ENCODE measurements at places on chromosomes 1 and 21.

DNA sequence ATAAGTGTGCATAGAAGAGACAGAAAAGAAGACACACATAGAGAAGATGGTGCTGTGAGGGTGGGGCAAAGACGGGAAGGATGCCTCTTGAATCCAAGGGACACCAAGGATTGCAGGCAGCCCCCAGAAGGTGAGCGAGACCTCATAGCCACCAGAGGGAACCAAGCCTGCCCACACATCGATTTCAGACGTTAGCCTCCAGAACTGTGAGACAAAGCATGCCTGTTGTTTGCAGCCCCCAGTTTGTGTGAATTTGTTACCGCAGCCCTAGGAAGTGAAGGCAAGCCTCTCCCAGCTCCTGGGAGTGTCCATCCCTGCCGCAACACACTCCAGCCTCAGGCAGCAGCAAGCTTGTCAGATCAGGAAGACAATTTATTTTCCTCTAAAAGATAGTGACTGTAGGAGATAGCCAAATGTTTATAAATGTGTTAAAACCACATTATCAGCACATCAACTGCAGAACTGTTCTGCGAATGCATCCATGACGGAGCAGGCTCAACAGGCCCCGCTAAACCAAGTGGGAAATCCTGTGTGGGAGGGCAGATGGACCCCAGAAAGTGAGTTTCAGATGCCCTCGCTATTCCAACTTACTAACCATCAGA, 543.3 kb downstream of the MATN1 start:
- DNase-seq: no peak

DNA sequence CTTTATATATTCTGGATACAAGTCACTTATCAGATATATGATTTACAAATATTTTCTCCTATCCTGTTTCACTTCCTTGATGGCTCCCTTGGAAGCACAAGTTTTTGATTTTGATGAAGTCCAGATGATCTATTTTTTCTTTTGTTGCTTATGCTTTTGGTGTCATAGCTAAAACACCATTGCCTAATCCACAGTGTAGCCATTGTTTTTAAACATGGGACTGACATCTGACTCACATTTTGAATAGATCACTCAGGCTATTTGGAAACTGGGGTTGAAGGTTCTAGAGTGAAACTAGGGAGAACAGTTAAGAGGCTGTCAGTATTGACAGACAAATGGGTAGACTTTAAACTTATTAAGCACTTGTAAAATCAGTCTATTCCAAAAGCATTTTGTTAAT, 16.6 kb downstream of the AK4 start:
- DNase-seq: no peak

DNA sequence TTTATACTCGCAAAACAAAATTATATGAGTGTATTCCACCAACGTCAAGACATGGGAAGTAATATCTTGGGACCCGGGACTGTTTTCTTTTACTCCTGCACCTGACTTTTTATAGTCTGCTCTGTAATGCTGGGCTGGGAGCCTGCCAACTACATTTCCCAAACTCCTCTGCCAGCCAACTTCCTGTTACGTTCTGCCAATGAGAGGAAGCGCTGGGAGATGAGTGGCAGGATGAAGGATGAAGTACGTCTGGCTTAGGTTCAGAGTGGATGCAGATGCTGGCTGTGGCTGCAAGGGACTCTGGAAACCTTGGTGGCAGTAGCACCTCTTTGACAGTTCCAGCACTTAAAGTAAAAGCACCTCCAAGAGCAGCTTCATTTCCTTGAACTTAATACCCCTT, 59.6 kb downstream of the USP24 start:
- DNase-seq: no peak

GRCh38 chr1:30929135-30929889, 20.8 kb upstream of the SDC3 start:
- DNase-seq: no peak

DNA sequence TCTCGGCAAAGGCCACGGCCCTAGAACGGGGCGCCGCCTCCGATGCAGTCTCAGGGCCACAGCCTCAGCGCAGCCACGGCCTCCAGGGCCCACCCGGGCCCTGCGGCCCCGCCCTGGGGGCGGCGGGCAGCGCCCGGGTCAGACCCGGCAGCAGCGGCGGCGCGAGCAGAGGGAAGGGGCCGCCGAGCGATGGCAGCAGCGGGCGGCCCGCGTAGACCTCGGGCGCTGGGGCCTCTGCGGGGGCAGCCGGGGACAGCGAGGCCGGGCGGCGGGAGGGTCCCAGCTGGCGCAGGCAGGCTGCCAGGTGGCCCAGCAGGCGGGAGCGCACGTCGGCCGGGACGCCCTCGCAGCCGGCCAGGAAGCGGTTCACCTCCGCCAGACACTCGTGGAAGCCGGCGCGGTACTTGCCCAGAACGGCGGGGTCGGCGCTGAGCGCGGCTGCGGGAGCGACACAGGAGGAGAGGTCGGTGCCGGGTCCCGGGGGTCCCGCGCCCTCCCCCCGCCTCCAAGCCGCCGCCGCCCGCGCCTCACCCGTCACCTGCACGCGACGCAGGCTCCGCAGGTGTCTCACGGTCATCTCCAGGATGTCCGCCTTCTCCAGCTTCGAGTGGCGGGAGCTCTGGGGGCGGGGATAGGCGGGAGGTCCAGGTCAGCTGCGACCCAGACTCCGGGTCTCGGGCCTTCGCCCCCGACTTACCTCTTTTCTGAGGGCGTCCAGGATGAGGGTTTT, 737 bp downstream of the HES4 start:
- DNase-seq: no peak

- DNase-seq: no peak
These were observed 125.1 kb upstream of the DUSP10 start for GRCh38 chr1:221867003-221867402.

DNA sequence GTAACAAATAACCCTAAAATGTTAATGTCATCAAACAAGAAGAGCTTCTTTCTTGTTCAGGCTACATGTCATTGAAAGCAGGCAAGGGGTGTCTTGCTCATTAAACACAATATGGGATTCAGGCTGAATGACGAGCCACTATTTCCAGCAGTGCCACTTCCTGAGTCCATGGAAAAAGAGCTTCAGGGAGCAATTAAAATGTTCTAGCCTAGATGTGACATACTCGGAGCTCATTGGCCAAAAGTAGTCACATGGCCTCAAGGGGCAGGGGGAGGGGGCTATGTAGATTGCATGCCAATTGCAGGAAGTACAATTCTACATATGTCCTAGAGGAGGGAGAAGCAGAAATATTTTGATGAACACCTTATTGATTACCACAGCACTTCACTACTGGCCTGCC, 685.3 kb upstream of the ADGRL2 start:
- no peak for DNase-seq

- DNase-seq: no peak
These were observed 2.1 kb downstream of the RIPK4 start for GRCh38 chr21:41764558-41765419.

- DNase-seq: no peak
These were observed at the start of gene TACSTD2 for GRCh38 chr1:58576727-58577653. Gene TACSTD2 (minus strand): TSS chr1:58577252. CDS start chr1:58577156, 96 bp downstream.

DNA sequence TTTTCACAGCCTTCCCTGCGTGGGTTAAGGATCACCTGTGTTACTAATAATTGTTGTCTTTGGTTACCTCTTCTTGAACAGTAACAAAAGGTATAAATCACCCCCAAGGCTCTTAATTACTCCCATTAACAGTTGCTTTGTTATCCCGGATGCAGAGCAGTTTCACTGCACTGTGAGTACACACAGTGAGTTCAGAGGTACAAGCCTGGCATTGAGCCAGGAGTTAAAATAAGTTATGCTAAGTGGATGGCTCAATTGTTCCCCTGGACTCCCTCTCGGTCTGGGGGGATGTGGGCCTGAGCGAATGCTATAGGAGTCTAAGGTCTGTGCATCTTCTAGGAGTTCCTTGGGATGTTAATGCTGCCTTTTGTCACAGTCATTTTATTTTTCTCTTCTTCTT, 258.3 kb downstream of the ATG4C start:
- DNase-seq: no peak

- no peak for DNase-seq
These were observed 1235.3 kb upstream of the ADGRL2 start for GRCh38 chr1:80565406-80565805.

GRCh38 chr21:41582298-41582840, 74.4 kb upstream of the TMPRSS2 start:
- DNase-seq: no peak

- no peak for DNase-seq
These were observed 1.1 kb upstream of the KPNA6 start for GRCh38 chr1:32106663-32107275.

GRCh38 chr1:87894062-87894461, 565.4 kb downstream of the LMO4 start:
- no peak for DNase-seq

DNA sequence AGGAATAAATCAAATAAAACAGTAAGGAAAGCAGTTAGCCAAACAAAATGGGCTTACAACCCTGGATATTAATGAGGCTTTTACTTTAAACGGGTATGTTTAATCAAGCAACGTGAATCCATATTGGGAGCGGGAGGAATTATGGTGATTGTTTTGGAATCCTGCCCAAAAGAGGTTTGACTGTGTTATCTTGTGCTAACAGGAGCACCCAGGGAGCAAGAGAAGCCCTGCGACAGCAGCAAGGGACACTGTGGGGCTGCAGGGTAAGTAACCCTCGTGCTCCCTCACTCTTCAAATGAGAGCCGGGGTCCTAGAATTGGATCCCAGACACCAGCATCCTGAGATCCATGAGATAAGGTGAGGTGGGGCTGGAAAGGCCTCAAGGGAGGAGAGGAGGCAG, 72.6 kb upstream of the PGBD5 start:
- DNase-seq: no peak

GRCh38 chr1:41362357-41362721, 1.1 kb downstream of the FOXO6 start:
- DNase-seq: no peak

DNA sequence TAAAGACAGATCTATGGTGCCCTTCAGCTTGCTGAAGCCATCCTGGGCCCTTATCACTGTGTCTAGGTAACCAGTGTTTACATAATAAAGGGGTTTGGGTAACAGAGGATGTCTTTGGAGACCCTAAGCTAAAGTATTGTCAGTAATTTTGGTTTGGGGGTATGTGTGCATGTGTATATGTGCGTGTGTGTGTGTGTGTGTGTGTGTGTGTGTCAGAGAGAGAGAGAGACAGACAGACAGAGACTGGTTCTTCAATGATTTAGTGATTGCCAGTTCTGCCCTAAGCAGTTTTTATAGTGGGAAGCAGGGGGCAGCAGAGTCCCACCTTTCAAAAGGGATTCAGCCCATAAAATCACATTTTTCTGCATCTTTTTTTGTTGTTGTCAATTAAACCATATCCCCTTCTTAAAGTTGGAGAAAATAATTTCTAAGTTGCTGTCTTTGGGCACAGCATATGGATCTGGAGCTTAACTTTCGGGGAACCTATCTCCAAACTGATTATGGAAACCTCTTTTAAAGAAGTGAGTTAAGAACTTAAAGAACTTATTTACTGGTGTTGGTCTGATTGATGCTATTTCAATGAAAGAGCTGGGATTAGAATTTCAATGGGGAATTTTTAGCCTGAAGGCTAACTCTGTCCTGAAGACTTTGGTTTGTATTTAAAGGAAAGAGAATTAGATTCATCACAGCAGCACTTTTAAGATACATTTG, 51.1 kb downstream of the ZNF326 start:
- DNase-seq: no peak

- DNase-seq: no peak
These were observed 91.7 kb upstream of the HP1BP3 start for GRCh38 chr1:20878799-20879198.

DNA sequence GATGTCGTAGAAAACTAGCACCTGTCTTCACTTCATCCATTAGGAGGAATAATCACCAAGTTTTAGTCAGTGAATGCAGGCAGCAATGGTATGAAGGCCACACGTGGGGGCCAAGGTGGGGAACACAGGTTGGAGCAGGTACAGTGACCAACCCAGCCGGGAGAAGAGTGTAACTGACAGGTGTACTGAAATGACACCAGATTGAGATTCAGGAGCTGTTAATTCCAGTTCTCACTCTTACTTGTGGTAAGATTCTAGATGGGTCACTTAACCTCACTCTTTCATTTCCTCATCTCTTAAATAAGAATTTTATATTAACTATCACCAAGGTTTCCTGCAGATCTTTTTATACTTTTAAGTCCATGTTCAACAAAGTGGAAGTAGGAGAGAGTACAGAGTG, 206.2 kb upstream of the PTBP2 start:
- DNase-seq: no peak

GRCh38 chr1:212964102-212964501, 13.8 kb downstream of the VASH2 start:
- DNase-seq: no peak

DNA sequence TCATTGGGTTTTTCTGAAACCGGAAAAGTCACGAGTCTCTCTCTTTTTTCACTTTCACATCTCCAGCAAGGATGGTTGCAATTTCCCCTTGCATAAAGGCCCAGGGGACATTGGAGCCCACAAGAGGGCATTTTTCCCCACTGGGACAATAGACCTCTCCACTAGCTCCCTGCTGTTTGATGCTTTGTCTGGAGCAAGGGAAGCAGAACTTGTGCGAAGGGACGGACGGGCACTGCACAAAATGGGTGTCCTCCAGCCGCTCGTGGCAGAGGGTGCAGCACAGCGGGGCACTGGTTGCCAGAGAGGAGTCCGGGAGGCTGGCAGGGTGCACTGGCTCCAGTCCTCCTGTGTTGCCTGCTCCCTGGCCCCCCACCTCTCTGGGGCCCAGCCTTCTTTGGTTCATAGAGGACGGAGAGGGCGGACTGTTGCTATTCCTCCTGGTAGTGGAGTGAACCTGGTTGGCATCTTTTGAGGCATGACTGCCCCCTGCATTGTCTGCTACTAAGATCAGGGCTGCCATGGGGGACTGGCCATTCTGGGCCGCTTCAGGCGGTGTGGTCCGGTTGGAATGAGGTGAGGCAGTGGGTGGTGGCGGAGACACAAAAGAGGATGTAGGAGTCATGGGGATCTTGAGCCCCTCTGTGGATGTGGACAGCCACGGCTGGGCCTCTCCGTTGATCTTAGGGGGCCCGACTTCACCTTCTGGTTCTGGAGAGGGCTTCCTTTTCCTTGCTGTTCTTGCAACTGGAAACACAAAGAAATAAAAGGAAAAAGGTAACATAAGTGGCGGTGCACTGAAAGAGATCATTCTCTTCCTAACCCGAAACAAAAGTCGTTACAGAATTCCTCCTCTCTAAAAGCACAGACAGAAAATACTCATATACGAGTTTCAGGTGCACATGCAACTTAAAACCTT, 2.6 kb downstream of the IRF2BP2 start:
- DNase-seq: no peak

- DNase-seq: no peak
These were observed 158.5 kb upstream of the LMO4 start for GRCh38 chr1:87170157-87170556.

DNA sequence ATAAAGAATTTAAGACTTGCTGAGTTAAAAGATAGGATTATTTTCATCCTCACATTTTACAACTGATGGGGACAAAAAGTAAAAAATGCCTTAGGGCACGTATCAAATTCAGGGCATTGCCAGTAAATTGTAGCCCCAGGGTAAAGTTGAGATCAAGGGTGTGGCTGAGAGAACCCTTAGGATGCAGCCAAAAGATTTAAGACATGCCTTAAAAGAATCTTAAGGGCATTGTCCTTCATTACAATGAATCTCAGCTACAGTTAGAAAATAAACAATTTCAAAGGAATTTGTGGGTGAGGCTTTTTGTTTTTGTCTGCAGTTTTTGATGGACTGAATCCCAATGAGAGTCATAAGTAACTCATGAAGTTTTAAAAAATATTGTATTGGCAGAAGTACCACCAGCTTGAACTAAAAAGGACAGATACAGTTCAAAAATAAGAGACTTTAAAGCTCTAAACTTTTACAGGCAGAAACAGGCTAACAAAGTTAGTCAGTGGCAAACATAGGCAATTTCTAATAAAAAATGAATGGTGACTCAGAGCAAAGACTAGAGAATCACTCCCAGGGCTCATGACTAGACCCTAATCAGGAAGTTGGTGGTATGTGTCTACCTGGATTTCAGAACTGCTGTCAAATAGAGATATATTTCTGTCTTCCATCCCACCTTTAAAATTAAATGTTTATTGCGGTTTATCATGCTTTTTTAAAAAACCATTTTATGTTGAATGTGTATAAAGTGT, 165.1 kb upstream of the SNX7 start:
- DNase-seq: no peak

Data from omental fat pad (tissue), 4 donors.